Urothelium cell line (cell line): ENCODE measurements at places on chromosomes 7 and 10.

DNA sequence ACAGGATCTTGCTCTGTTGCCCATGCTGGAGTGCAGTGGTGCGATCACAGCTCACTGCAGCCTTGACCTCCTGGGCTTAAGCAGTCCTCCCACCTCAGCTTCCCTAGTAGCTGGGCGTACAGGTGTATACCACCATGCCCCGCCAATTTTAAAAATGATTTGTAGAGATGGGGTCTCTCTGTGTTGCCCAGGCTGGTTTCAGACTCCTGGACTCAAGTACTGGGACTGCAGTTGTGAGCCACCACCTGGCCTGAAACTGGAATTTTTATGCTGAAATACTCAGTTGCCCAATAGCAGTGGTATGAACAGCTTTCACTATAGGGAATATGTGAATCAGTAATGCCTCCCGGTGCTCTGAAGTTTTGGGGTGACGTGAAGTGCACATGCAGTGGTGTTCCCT, 7.6 kb downstream of the ZRANB1 start:
- no peak for DNase-seq

DNA sequence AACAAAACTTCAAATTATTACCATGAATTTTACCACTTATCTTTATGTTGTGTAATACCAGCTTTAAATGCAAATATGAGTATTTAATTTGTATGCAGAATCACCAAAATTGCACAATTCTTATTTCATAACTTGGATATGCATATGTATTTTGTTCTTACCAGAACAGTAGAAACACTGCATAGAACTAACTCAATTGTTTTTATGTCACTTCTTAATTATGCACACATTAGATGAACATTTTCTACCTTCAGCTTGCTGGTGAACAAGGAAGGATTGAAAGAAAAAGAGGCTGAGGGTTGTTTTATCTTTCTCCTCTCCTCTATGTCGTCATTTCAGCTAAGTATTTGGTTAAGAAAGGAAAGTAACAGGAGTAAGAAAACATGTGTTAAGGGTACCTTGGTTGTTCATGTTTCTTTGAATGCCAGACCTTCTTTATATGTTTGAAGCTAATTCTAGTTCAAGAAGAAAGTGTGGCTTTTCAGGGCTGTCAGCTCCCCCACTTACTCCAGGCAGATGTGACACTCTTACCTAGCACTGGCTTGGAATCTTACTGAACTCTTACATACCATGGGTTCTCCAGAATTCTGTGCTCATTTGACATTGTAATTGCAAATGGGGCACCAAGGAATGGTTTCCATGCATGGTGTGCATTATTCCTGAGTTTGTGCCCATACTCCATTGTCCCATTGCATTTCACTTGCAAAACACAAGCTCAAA, 148.5 kb downstream of the TSPAN12 start:
- DNase-seq = no peak

- peak; percentile 64 for DNase-seq
These were observed 214.4 kb upstream of the KIAA1217 start for GRCh38 chr10:23994459-23995046.

GRCh38 chr10:74371696-74372095, 220.7 kb downstream of the ADK start:
- no peak for DNase-seq

DNA sequence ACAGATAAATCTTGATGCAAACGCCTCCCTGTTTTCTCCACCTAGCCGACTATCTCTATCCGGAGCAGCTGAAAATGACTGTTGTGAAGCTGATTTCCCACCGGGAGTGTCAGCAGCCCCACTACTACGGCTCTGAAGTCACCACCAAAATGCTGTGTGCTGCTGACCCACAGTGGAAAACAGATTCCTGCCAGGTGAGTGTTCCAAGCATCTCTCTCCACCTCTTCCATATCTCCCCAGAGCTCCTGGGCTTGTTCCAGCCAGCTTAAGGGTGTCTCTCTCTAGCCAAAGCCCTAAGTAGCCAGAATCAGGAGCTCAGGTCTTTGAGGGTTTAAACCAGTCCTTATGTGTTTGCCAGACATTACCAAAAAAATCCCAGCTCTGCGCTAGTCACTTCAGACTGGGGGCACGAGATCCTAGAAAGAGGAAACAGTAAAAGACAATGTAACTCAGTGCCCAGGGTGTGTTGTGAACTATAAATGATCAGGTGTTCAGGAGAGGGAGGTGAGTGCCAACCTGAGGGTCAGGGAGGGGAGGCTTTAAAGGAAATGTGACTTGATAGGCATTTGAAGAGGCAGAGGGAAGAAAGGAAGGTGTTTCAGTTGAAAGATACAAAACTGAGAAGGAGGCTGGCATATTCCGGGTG, 4.4 kb downstream of the PLAU start:
- DNase-seq = no peak

DNA sequence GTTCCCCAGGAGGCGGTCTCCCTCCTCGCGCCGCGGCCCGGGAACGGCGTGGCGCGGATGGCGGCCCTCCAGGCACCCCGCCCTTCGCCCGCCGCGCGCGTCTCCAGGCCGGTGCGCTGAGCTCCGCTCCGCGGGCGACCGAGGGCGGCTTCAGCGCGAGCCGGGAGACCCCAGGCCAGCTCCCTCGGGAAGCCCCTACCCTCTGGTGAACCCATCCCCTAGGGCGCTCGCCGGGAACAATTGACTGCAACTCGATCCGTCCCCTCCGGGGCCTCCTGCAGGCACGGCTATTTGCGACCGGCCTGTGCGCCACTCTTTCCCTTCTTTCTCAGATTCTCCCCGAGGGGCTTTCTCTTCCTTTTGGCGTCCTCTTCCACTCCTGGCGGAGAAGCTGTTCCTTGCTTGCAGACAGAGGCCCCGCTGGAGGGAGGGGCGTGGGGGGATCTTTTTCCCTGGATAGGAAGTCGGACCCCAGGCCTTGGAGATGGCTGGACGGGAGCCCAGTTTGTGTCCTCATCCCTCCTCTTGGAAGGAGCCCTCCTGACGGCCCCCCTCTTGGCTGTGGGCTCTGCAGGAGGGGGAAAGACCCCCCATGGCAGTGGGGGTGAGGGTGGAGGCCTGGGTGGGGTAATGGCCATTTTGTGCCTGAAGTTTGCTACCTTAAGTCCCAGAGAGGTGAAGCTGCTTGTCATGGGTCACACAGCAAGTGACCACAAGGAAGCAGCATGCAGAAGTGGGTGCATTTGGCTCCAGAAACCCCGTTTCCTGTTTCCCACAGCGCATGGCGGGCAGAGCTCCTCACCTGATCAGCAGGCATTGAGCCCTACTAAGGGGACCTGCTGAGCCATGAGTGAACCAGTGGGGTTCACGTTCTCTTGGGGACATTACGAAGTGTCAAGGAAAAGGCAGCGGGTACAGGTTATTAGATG, 171.2 kb upstream of the TNRC18 start:
- peak; percentile 60 for DNase-seq

GRCh38 chr7:29480451-29480850, 83.2 kb upstream of the PRR15 start:
- no peak for DNase-seq

GRCh38 chr10:97895915-97896314, 46.3 kb downstream of the GOLGA7B start:
- no peak for DNase-seq

- no peak for DNase-seq
These were observed 15.5 kb downstream of the AOAH start for GRCh38 chr7:36708767-36709166.

DNA sequence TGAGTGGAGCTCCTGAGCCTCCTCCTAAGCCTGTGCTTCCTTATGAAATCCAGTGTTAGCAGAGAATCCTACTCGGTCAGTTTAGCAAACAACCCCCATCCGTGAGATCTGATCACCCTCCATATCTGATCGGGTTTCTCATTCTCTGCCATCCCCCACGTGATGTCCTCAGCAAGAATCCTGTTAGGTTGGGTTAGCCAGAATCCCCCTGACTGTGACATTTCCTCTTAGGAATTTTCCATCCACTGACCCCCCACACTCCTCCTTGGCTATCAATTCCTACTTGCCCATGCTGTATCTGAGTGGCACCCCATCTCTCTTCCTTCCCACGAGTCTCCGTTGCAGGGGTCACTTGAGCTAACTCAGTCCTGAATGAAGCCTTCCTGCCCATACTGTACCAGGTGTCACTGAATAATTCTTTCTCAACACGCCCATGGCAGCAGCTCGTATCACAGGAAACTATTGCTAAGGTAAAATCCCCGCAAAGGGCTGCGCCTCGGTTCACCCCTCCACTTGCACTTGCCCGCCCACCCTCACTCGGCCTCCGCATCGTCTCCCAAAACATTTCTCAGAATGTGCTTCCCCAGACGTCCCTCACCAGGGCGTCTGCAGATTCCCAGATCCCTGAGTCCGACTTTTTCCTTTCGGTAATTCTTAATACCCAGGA, 44.1 kb downstream of the MYOF start:
- no peak for DNase-seq

DNA sequence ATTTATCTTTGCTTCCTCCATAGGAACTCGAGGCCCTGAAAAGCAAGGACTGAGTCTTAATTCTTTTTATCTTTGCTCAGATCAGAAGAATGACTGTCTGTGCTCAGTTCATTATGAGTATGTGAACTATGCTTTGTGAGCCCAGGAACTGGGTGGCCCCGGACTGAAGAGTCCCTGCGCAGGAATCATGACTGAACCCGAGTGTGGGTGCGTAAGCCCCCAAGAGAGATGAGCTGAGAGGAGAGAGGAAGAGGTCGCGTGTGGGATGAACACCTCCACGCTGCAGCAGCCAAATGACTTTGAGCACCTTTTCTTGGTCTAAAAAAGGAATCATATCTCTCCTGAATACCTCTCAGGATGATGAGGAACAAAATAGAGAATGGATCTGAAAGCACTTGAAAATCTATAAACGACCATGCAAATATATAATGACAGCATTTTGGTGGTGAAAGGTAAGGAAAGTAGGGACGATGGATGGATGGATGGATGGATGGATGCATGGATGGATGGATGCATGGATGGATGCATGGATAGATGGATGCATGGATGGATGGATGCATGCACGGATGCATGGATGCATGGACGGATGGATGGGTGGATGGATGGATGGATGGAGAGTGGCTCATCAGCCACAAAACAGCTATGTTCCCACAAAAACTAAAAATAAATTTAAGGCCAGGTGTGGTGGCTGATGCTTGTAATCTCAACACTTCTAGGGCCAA, 19.8 kb downstream of the FAM171A1 start:
- DNase-seq = no peak

DNA sequence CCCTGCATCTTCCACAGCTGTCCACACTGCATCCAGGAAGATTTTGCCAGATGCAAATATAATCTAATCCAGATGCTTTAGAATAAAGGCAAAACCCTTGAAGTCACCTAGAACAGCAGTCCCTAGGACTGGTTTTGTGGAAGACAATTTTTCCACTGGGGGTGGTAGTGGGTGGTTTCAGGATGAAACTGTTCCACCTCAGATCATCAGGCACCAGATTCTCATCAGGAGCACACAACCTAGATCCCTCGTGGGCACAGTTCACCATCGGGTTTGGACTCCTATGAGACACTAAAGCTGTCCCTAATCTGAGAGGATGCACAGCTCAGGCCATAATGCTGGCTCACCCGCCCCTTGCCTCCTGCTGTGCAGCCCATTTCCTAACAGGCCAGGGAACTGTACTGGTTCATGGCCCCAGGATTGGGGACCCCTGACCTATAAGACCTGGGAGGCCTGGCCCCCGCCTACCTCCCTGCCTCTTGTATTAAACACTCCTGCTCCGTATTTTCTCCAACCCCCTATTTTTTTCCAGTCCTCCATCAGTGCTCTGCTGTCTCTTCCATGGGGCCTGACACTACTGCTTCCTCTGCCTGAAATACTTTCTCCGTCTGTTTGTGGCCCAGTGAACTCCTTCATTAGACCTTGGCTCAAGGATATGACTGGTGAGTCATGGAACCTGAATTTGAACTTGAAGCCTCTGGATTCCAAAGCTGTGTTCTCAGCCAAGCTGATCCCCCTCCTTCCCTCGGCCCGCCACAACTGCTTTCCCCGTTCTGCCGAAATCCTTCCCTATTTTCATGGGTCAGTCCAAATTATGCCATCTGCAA, 79.9 kb upstream of the RHEB start:
- peak; percentile 62 for DNase-seq

GRCh38 chr10:101176577-101176976, 45.5 kb downstream of the TLX1 start:
- DNase-seq = no peak

GRCh38 chr7:111642373-111642772, 80.1 kb upstream of the IMMP2L start:
- DNase-seq = no peak

DNA sequence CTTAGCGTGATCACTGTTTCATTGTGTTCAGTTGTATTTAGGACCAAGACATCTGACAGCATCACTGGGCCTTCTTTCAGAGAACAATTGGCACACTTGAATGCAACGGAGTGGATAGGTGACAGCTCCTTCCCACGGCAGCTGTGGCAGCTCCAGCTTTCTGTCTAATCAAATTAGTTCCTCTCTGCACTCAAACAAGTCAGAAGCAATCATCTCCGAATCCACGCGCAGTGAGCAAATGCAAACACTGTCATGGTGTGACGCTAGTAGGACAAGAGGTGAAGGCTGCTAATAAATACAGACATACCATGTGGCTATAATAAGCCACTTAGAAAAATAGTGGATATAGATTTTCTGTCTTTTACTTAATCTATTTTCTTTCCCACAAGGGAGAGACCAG, 542.4 kb downstream of the ACTR3B start:
- DNase-seq = no peak

DNA sequence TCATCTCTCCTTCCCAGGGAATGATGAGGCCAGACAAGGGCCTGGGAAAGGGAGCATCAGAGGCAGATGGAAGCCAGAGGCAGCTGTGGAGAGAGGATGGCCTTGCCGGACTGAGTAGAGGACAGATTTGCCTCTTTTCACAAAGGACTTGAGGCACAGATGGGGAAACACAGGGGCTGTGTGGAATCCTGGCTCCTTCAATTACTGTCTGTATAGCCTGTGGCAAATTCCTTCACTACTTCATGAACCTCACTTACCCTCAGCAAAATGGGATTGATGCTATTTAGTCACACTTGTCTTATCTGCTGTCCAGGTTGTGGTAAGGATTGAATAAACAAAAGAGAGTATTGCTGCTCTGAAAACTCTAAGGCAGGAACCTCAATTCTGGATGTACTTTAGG, 40.3 kb downstream of the SLC25A28 start:
- no peak for DNase-seq

DNA sequence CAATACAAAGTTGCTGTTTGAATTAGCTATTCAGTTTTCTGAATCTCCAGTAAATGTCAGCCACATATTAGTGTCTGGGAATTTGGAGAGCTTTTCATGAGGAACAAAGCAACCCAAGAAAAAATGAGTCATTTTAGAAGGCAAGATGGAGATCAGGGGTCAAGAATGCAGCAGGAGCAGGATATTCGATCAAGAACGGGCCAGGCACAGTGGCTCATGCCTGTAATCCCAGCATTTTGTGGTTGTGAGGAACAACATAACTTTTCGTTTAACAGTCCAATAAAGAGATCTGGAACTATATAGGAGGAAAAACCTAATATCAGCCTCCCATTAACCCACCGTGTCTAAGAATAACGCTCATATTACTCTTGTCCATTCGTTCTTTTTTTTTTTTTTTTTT, 600.5 kb downstream of the MAGI2 start:
- peak; percentile 57 for DNase-seq

GRCh38 chr10:121734589-121735045, 136.4 kb upstream of the FGFR2 start:
- DNase-seq = peak; percentile 46

- no peak for DNase-seq
These were observed 66.7 kb downstream of the HHEX start for GRCh38 chr10:92756201-92757065.

- DNase-seq = no peak
These were observed 63.5 kb downstream of the SRI start for GRCh38 chr7:88156356-88156755.
